ENCODE measurements at places on chromosomes 1 and 21. TPM values are rescaled to one million over a fixed set of nuclear protein-coding genes. Genes with fewer than 3 reads are reported as not detected.
A peak's percentile ranks its signal among the peaks of the same experiment; 100 is the strongest.

DNA sequence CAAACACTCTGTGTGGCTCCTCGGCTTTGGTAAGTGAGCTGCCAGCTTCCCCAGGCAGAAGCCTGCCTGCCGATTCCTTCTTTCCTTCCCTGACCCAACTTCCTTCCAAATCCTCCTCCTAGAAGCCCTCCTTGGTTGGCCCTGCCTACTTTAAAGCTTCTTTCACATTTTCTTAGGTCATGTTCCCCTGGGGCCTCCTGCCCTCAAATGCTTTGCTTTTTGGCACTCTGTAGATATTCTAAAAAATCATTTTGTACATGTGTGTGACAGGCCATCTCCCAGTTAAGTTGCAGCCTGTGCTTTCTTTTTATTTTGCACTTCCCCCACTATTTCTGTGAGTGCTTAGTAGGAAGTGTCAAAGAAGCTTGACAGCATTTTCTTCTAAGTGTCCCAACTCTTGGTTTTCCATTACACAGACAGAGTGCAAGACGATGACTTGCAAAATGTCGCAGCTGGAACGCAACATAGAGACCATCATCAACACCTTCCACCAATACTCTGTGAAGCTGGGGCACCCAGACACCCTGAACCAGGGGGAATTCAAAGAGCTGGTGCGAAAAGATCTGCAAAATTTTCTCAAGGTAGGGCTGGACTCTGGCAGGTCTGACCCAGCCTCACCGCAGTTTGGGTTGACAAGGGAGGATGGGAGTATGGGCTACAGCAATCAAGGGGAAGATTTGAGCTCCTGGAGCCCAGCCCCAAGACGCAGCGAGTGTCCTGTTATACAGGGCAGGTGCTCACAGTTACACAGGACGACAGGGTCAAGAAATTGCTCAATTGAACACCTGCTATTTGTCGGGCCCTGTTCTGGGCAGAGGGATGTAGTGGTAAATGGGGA lies at the start of gene S100A9:
TSS of gene S100A9 (plus strand) at position 2 of the 838 bp plus-strand sequence. CDS start at position 432, 430 bp downstream.
- DNase-seq = peak; percentile 17

Gene SNRNP40
- 74.3 TPM for total RNA-seq

- DNase-seq = peak; percentile 39
Observed at GRCh38 chr1:185157599-185158412, 839 bp downstream of the SWT1 start.

Gene MYBPHL
- total RNA-seq = not detected

- DNase-seq = no peak
Observed at GRCh38 chr21:40610345-40610744, 236.6 kb downstream of the DSCAM start.

GRCh38 chr1:17098446-17099317 lies 20.6 kb downstream of the PADI2 start:
- peak; percentile 50 for DNase-seq

Gene LRRC53
- not detected for total RNA-seq

Gene OPRD1
- total RNA-seq = not detected

DNA sequence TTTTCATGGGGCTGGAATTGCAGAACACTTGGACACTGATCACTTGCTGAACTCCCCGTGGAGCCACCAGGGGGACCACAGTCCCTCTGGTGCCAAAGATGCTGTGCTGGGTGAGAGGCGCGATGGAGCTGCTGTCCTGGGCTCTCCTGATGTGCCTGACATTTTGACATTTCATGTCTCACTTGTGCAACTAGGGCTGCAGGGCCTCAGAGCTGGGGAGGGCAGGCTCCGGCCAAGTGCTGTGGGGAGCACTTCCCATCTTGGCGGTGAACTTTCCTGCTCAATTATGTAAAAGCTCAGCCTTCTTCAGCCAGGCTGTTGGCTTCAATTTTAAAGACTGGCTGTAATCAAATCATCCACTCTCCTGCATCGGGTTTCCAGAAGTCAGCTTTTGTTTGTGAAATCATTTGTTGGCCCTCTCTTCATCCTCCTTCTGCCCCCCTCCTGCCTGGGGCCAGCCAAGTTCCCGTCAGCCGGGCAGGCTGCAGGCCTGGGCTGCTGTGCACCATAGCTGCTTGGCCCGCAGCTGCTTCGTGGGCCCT lies 36.8 kb downstream of the KCNAB2 start:
- DNase-seq = no peak

- DNase-seq = peak; percentile 61
Observed at GRCh38 chr1:44237721-44238457, 24.6 kb downstream of the DMAP1 start.

Gene PLK3
- total RNA-seq = 2.3 TPM

- DNase-seq = no peak
Observed at GRCh38 chr1:104932949-104933679, 1183.4 kb downstream of the AMY1C start.

GRCh38 chr1:158003406-158003800 lies 10.0 kb downstream of the KIRREL1 start:
- no peak for DNase-seq

Gene C1orf216
- total RNA-seq = 2.9 TPM

GRCh38 chr1:198734323-198735008 lies 95.6 kb downstream of the PTPRC start:
- no peak for DNase-seq

DNA sequence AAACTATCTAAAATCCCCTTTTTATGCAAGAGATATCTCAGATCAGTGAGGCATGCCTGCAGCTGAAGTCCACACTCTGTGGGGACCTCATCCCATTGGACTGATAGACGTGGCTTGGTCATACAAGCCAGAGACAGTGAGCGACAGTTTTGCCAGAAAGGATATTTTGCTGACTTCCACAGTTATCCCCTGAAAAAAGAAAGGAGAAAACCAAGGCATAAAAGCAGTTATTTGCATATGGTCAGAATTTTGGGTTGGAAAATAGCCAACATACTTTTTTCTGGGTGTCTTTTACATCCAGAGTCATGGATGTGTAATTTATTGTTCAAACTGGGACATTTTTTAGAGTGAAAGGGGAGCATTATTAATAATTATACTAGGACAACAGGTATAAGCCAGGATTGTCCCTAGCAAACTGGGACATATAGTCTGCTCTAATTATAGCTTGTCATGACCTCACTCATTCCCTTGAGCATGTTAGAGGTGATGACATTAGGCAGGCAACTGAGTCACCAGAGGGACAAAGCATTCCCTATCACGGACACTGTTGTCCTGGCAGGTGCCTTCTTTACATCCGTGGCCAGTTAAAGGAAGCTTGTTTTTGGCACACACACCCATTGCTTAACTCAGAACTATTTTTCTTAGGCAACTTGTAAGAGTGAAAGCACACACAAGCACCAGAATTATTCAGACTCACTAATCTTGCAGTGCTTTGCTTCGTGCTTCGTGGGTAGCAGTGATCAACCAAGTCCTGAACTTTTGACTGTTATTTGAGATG lies 65.5 kb downstream of the PRRX1 start:
- DNase-seq = no peak

Gene THRAP3
- total RNA-seq = 48.9 TPM

GRCh38 chr1:147579934-147580537 lies 38.7 kb downstream of the BCL9 start:
- no peak for DNase-seq

Gene ANGPTL3
- total RNA-seq = 121 TPM

Gene SH2D5
- total RNA-seq = 0.05 TPM

Gene C4BPB
- total RNA-seq = 460 TPM

DNA sequence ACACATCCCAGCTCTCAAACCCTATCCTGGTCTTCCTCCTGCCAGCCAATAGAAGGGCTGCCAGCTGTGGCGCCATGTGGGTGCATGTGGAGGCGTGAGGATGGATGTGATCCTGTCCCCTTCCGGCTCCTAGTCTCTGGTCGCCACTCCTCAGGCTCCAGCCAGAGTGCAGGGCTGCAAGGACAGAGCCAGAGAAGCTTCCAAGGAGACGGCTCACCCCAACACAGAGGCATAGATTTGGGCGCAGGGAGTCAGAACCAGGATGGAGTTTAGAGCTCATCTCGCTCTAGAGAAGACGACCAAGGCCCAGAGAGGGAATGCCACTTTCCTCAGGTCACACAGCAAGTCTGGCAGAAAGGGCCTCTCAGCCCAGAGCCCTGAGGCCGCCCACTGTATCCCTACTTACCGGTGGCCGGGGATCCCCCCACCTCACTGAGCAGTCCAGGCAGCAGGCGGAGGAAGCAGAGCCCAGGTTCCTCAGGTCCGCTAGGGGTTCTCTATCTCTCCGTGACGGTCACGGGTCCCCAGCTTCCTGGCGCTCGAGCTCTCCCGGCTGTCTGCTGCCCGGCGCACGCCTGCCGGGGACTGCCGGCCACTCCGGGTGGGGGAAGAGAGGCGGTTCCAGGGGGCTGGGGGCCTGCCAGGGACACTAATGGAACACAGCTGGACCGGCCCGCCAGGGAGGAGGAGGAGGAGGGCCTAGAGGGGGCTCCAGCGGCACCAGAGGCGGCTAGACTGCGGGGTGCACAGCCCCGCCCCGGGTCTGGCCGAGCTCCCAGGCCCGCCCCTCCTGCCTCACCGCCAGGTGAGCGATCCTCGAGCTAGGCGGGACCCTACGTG lies at the start of gene COL16A1:
TSS of gene COL16A1 (minus strand) at position 587 of the 840 bp plus-strand sequence. CDS start 1,824 bp downstream, outside the sequence.
- DNase-seq = peak; percentile 37

DNA sequence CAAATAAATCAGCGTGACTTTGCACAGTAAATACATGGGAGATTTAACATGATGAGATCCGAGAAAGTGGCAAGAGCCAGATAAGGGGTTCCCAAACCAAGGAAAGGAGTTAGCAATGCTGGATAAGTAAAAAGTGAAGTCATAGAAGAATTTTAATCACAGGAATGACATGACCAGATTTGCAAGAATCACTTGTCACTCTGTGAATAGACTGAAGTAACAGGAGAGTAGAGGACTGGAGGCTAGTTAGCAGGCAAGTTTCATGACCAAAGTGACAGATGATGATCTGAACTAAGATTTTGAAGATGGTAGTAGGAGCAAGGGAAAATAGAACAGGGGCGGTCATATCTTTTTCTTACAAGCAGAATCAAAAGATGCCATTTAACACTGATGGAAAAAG lies 8.4 kb downstream of the CFH start:
- DNase-seq = no peak

GRCh38 chr1:180031664-180032063 lies 77.1 kb downstream of the CEP350 start:
- DNase-seq = no peak

Gene CELA3A
- not detected for total RNA-seq
